ENCODE measurements at places on chromosomes 16 and 17.

DNA sequence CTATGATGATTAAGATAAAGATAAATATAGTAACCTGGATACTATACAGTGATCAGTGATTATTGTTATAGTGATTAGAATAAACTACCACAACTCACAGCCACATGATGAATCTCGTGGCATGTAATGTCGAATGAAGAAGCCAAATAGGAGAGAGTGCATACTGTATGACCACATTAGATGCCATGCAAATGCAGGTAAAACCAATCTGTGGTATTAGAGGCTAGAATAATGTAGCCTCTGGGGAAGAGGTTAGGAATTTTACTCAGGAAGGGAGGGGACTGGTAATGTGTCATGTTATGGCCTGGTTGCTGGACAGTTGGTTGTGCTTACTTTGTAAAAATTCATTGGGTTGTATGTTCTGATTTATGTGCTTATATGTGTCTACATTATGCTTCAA, 402.7 kb downstream of the CDH13 start:
- DNase-seq, result no peak

- no peak for DNase-seq
These were observed 15.5 kb downstream of the METTL9 start for GRCh38 chr16:21614896-21615295.

GRCh38 chr17:79835953-79836509, 3.2 kb downstream of the CBX4 start:
- DNase-seq, result no peak

DNA sequence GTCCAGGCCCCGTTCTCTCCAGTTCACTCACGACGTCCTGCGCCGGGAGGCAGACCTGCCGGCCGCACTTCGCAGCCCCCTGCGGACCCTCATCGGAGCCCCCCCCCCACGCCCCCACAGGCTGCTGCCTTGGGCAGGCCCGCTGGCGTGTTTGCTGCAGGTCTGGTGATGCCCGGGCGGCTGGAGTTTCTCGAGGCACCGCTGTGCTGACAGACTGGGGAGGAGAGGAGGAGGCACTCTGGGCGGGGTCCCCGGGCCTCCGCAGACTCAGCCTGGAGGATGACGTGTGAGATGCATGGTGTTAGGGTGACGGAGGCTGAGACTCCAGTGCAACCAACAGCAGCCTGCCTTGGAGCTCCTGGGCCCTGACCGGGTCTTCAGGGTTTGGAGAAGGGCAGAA, 24.1 kb downstream of the BAIAP2 start:
- DNase-seq, result no peak

DNA sequence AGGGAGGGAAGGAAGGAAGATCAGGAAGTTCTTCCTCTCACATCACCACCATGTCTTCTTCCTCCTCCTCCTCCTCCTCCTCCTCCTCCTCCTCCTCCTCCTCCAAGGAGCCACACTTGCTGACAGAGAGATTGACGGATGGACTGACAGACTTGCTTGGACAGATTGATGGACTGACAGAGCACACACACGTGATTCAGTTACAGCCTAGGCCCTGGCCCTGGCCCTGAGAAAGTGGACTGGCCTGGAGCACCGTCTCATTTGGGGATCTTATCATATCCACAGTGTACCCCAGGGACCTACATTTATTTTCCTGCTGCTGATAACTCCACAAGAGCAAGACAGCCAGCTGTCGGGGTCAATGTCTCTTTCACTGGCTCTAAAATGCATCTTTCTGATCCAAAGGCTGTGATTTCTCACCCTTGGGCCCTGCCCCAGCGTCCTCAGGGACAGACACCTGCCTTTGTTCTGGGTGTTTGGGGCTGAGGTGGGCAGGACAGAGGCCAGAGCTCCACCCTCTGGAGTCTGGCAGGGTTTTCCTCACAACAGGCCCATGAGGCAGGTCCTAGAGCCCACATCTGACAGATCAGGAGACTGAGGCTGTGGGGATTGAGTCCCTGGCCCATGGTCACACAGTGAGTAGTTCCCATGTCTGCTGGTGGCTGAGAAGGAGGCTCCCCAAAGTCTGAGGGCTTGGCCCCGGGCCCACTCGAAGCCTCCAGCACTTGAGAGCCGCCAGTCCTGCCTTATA, 2.3 kb upstream of the P2RX1 start:
- DNase-seq, result no peak

GRCh38 chr16:70576431-70577255, 53.0 kb downstream of the SF3B3 start:
- DNase-seq, result peak; percentile 20

DNA sequence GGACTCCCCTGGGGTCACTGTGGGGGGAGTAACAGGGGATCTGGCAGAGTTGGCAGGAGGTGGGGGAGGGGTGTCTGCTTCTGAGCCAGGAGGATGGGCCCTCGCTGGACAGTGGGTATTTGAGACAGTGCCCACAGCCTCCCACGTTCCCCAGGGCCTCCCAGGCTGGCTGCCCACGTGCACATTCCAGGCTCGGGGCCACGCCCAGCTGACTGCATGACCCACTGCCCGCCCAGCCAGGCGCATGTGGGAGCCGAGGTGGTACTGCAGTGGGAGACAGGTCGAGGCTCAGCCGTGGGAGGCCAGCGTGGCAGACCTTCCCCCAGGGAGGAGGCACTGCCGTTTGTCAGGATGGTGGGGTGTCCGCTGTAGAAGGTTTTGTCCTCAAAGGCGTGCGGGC, 38.8 kb downstream of the BAHCC1 start:
- DNase-seq, result no peak

- no peak for DNase-seq
These were observed 30.9 kb upstream of the SUPT4H1 start for GRCh38 chr17:58382872-58383242.

DNA sequence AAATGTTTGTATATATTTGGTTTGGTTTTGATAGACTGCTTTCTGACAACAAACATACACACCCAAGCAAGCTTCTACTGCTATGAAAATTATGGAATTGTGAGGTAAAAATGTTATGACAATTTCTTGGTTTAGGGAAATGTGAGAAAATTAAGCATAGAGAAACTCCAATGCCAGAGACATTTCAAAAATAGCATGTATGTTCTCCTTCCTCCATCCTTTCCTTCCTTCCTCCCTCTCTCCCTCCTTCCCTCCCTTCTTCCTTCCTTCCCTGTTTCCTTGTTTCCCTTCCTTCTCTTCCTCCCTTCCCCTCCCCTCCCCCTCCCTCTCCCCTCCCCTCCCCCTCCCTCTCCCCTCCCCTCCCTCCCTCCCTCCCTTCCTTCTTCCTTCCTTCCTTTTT, 14.9 kb downstream of the KCNJ2 start:
- DNase-seq, result no peak

GRCh38 chr17:81064678-81065475, 29.9 kb downstream of the BAIAP2 start:
- no peak for DNase-seq

DNA sequence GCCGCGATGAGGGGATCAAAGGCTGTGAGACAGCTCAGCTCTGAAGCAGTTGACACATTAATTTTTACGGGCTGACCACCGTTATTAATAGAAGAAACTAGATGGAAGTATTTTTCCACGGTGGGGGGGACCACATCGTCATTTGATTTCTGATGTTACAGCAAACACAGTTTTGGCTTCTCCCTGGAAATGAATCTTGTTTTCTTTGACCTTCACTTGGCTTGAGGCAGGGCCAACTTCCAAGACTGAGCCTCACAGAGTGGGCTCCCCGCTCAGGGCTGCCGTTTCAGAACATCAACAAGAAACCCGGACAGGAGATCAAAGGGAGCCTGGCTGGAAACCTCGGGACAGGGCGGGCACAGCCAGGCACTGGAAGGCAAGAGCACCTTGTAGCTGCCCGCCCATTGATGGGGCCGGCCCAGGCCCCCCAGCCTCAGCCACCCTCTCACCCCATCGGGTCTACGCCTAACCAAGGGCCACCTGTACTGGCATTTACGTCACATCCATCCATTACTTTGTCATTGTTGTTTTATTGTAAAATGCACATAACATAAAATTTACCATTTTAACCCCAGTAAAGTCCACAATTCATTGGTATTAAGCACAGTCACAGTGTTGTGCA, 124.6 kb downstream of the C16orf95 start:
- DNase-seq, result no peak

All from NCI-H2107 (cell line).